ENCODE measurements at places on chromosomes 12 and 14. TPM values are rescaled to one million over a fixed set of nuclear protein-coding genes. Genes with fewer than 3 reads are reported as not detected.

KRT73 gene
- 1.7 TPM for total RNA-seq

OVCH1 gene
- total RNA-seq, result not detected

OR4E2 gene
- total RNA-seq, result not detected

CCDC59 gene
- total RNA-seq, result 137 TPM

TAS2R50 gene
- total RNA-seq, result 0.53 TPM

Measured in activated CD4-positive, alpha-beta T cell treated with anti-CD3 and anti-CD28 coated beads for 36 hours (primary cell).